ENCODE measurements at places on chromosomes 2 and 18. TPM values are rescaled to one million over a fixed set of nuclear protein-coding genes. Genes with fewer than 3 reads are reported as not detected.

ADCYAP1 gene
- polyA plus RNA-seq, result not detected

CAPN13 gene
- not detected for polyA plus RNA-seq

RNF181 gene
- 294 TPM for polyA plus RNA-seq

DTNA gene
- polyA plus RNA-seq, result 6.2 TPM

MOGAT1 gene
- not detected for polyA plus RNA-seq

PCARE gene
- not detected for polyA plus RNA-seq

MEX3C gene
- polyA plus RNA-seq, result 15.2 TPM

SERPINB11 gene
- polyA plus RNA-seq, result not detected

TRIM43 gene
- polyA plus RNA-seq, result not detected

HEATR5B gene
- 4.7 TPM for polyA plus RNA-seq

FEV gene
- polyA plus RNA-seq, result not detected

SULT1C2 gene
- polyA plus RNA-seq, result not detected

COLEC12 gene
- polyA plus RNA-seq, result 19.4 TPM

GRP gene
- not detected for polyA plus RNA-seq

CYP26B1 gene
- polyA plus RNA-seq, result 0.33 TPM

SERPINB10 gene
- not detected for polyA plus RNA-seq

GALR1 gene
- not detected for polyA plus RNA-seq

DSG4 gene
- not detected for polyA plus RNA-seq

ASPRV1 gene
- 0.24 TPM for polyA plus RNA-seq

GCG gene
- polyA plus RNA-seq, result not detected

CHST9 gene
- not detected for polyA plus RNA-seq

SPC25 gene
- 11.8 TPM for polyA plus RNA-seq

KLHL41 gene
- 0.11 TPM for polyA plus RNA-seq

QPCT gene
- polyA plus RNA-seq, result 51.4 TPM

NETO1 gene
- not detected for polyA plus RNA-seq

GPR35 gene
- 0.27 TPM for polyA plus RNA-seq

PLEKHB2 gene
- 70.7 TPM for polyA plus RNA-seq

PRKAG3 gene
- not detected for polyA plus RNA-seq

ANKRD29 gene
- polyA plus RNA-seq, result 8.9 TPM

FBXO15 gene
- 0.54 TPM for polyA plus RNA-seq

B3GNT7 gene
- polyA plus RNA-seq, result not detected

PDE1A gene
- polyA plus RNA-seq, result 1.0 TPM

CHRND gene
- not detected for polyA plus RNA-seq

SLC4A5 gene
- polyA plus RNA-seq, result 0.35 TPM

UGT1A4 gene
- not detected for polyA plus RNA-seq

KCNJ13 gene
- 0.21 TPM for polyA plus RNA-seq
